ENCODE measurements at places on chromosomes 7 and 10. TPM values are rescaled to one million over a fixed set of nuclear protein-coding genes. Genes with fewer than 3 reads are reported as not detected.

GRCh38 chr10:51574248-51575048 is 124.9 kb downstream of the CSTF2T start:
- no peak overlapping the region for H3K27ac ChIP-seq
- peaks cover 2% of the 10 kb centered on the region for H3K27me3 ChIP-seq
- no peaks in the 10 kb centered on the region for H3K4me1 ChIP-seq
- H3K36me3 ChIP-seq = no peaks in the 10 kb centered on the region
- H3K4me3 ChIP-seq = no peak overlapping the region

- DNase-seq = no peak
- no peak overlapping the region for H3K27ac ChIP-seq
- peaks cover 14% of the 10 kb centered on the region for H3K4me1 ChIP-seq
- no peak overlapping the region for H3K4me3 ChIP-seq
Observed at GRCh38 chr10:11586170-11586569, 25.3 kb downstream of the USP6NL start.

GRCh38 chr7:15658247-15658646 is 28.2 kb downstream of the MEOX2 start:
- no peak overlapping the region for H3K27ac ChIP-seq
- no peaks in the 10 kb centered on the region for H3K4me1 ChIP-seq
- H3K4me3 ChIP-seq = no peak overlapping the region
- DNase-seq = no peak

GRCh38 chr7:80763289-80763688 is 124.8 kb downstream of the CD36 start:
- H3K27me3 ChIP-seq = no peaks in the 10 kb centered on the region
- H3K4me3 ChIP-seq = no peak overlapping the region
- no peak overlapping the region for H3K27ac ChIP-seq
- H3K36me3 ChIP-seq = no peaks in the 10 kb centered on the region
- no peak for DNase-seq
- H3K4me1 ChIP-seq = no peaks in the 10 kb centered on the region

DNA sequence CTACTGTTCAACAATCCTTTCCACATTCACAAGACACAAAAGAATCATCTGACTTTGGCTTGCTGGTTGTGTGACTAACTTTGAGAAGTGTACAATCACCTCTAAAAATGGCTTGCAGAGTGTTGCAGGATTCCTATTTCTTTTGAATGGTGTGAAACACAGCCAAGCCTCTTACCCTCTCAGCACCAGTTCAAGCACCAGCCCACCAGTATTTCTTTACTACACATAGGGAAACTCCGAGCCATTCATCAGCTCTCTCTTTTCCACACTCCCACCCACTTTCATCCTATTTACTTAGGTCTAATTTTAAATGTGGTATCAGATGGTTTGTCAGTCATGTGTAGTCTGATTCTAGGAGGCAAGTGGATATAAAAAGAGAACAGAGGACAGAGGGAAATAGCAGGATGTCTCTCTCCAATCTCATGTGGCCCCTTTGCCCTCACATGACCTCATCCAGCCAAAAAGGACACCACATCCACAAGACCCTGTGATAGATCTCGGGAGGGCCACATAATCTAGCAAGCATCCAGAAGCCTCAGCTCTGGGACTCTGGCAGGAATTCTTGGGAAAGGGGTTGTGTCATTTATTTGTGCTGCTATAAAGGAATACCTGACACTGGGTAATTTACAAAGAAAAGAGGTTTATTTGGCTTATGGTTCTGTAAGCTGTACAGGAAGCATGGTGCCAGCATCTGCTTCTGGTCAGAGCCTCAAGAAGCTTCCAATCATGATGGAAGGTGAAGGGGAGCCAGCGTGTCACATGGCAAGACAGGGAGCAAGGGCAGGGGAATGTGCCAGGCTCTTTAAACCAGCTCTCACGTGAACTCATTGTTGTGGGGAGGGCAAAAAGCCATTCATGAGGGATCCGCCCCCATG is 66.8 kb upstream of the NEBL start:
- no peaks in the 10 kb centered on the region for H3K27me3 ChIP-seq
- H3K36me3 ChIP-seq = no peaks in the 10 kb centered on the region
- DNase-seq = no peak
- no peak overlapping the region for H3K4me3 ChIP-seq
- H3K27ac ChIP-seq = no peak overlapping the region

DNA sequence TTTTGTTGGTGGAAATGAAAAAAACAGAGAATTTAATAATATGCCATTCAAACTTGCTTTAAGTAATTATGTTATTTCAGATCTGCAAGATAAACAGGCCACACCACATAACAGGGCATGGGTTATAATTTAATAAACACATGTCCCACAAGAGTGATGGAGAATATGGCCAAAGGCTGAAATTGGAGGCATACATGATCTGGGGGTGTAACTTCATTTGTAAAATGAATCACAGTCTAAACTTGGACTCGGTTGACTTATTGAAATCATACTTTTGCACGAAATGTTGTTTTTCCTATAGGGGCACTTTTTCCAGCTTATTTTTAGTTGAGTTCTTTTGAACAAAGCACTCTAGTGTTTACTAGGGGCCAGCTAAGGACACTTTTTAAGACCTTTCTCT is 151.6 kb downstream of the TMEM26 start:
- H3K27me3 ChIP-seq = peaks cover 10% of the 10 kb centered on the region
- no peak overlapping the region for H3K27ac ChIP-seq
- no peaks in the 10 kb centered on the region for H3K36me3 ChIP-seq
- DNase-seq = no peak
- no peak overlapping the region for H3K4me3 ChIP-seq

The TMEM140 gene
- 19.9 TPM for total RNA-seq

The MOGAT3 gene
- not detected for total RNA-seq

The IGFBP3 gene
- total RNA-seq = 10.5 TPM
